IPS DF 19.7 (cell line): ENCODE measurements at places on chromosomes 6 and 20.

DNA sequence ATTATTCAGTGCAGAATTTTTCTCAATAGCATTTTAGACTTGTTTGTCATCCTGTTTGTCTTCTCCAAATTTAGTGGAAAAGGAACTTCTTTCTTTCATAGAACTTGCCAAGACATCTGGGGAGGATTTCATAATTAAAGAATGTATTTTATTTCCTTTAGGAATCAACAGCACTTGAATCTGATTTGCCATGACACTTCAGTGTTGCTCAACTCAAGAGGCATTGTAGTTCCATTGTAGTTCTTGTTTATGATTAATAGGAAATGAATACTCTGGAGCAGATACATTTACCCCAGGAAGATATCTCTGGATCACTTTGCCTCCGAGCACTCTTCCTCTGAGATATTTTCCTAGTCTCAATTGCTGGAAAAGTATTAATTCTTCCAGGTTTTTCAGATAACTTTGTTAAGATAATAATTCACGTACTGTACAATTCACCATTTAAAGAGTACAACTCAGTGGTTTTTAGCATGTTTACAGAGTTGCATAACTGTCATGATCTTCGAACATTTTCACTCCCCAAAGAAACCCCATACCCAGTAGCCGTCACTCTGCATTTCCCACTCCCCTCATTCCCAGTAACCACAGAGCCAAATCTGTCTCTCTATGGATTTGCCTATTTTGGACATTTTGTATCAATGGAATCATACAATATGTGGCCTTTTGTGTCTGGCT, 29.7 kb downstream of the AKAP12 start:
- DNase-seq: no peak

DNA sequence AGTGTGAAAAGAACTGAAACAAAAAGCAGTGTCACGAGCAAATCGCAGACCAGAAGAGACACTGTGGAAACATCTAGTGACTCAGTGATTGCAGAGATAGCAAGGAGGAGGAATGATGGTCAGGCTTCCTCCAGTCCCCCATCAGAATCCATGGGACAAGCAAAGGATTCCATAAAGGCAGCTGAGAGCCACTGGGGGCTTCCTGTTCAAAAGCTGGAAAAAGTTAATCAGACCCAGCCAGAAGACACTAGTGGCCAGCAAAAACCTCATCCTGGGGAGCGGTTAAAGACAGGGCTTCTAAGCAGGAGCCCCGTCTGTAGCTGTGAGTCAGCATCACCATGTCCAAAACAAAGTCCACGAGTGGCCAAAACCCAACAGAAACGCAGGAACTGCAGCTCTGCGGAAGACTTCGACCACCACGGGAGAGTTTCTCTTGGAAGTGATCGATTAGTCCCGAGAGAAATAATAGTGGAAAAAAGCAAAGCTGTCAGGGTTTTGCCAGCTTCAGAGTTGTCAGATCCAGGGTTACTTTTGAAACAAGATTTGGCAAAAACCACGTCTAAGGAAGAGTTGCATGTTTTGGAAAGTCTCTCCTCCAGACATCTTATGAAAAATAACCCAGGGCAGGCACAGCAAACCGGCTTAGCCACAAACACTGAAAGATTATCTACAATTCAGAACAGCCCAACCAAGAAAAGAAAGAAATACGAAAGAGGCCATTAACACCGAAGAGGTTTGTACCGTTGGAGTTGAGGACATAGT, 51.0 kb downstream of the JAG1 start:
- no peak for DNase-seq

DNA sequence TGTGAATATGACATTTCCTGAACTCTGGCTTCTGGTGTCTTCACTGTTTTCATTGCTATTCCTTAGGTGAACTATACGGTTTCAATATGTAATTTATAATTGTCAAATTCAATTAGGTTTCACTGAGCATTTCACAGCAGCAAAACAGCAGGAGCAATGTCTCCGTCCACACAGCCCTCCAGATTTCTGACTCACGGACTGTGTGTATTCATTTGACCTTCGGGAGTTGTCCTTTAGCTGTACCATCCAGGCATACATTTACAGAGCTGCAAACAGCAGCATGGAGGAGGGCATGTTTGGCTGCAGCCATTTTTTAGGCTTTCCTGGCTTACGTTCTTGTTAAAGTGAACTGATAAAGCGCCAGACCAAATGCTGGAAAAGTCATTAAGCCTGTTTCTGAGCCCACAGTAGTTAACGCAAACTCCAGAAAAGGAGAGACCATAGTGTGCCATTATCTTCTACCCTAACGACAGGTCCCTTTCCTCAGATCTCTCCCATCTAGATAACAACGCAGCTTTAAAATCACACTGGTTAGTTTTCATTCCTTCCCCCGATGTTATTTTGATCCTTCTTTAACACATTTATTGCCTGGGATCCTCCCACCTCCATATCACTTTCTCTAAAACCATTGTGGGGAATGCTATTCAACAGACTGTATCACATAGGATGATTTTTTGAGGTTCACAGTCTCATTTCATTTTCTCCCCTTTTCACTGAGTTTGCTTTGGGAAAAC, 18.3 kb downstream of the FOXC1 start:
- DNase-seq: no peak

- no peak for DNase-seq
Measured at GRCh38 chr6:5697508-5697907, 309.2 kb downstream of the NRN1 start.

DNA sequence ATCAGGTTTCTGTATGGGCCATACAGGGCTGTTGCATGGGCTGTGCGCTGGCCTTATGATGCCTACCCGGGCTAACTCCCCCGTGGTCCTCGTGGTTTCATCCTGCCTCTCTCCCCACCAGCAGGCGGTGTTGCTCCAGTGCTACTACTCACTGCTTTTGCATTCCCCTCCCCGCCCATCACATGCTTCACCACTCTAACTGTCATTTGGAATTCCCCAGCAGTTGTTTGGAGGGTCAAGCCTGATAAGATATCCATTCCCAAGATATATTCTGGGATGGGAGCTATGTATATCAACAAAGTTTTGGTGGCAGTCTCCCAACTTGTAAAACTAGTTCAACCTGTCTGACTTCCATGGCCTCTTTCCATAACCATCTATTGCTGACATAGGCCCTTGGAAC, 233.2 kb upstream of the SOX4 start:
- no peak for DNase-seq

DNA sequence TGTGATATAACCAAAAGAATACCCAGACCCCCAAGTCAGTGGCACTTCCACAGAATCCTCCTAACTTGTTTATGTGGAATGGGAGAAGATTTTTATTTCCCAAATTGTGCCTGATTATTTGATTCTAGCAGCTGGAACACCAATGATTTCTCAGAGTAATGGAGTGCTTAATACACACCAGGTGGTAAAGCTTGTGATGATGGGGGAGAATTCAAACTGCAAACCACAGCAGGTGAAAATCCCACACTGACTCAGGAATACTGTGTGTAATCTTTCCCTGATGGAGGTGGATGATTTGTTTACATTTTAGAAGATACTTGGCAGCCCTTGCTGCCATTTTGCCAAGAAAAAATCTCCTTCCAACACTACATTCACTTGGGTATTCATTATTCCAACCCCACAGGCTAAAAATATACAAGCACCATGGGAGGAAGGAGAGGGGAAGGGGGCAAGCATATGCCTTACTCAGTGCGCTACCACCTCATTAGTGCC, 212.7 kb upstream of the PLN start:
- DNase-seq: no peak

GRCh38 chr20:2754424-2754823, 46.0 kb downstream of the CPXM1 start:
- no peak for DNase-seq

GRCh38 chr6:41573276-41573675, 27.1 kb downstream of the FOXP4 start:
- DNase-seq: no peak

DNA sequence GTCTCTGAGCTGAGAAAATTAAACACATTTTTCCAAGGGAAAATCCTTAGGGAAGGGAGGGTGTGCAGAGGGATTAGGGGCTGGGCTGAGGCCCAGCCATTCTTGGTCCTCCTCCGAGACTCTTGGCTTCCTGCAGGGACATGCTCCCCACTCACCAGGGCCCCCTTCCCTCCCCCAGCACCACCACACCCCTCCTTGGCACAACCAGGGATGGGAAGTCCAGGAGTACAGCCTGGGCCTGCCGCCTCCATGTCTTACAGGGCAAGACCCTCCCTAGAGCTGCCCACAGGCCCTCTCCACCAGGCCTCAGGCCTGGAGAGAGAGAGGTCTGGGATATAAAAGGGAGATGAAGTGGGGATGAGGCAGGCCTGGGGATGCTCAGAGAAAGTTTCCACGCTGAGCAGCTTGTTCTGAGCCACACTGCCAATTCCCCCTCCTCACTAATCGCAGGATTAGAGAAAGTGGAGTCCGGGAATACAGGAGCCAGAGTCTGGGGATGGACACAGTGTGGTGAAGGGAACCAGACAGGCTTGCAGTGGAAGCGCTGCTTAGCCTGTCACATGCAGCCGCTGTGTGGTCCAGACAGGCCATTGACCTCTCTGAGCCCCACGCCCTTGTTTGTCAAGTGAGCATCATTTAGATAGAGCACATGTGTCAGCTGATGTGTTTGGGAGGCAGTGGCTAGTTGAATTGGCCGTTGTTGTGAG, 105.5 kb downstream of the MRPL14 start:
- no peak for DNase-seq
